ENCODE measurements at places on chromosomes 5 and 9.

DNA sequence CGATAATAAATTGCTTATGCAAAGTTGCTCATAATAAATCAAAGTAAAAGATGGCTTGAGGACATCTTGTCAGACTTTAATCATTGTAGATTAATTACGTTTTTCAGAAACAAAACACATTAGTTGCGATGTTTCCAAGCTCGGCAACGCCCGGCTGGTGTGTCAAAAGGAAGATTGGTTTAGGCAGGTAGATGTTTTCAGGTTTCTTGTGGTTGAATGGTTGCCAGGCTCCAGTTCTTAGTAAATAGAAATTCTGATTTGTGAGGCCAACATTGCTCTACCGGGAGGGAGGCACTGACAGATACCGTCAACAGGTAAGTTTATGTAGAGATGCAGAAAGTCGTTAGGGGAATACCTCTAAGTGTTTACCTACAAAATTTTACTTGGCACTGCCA lies 280.3 kb downstream of the NPR3 start:
- DNase-seq: no peak

- no peak for DNase-seq
These were observed 127.5 kb downstream of the FRMD3 start for GRCh38 chr9:83410701-83411100.

DNA sequence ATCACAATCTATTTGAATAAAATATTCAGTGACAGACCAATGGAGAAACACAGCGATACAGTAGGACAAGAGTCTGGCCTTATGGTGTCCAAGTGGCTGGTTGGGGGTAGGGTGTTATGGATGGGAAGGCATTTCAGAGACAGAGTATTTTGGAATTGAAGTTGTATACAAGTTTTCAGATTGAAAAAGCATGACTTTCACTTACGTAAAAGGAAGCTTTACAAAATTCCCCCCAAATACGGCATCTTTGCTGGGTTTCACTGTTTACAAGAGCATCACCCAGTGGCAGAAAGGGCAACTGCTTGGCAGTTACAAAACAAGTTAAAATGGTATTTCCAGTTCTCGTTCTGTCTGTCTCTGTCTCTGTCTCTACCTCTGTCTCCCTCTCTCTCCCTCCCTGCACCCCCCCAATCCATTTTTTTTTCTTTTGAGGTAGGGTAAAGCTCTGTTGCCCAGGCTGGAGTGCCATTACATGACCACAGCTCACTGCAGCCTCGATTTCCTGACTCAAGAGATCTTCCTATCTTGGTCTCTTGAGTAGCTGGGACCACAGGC lies 86.2 kb downstream of the PTPN3 start:
- peak; percentile 14 for DNase-seq

DNA sequence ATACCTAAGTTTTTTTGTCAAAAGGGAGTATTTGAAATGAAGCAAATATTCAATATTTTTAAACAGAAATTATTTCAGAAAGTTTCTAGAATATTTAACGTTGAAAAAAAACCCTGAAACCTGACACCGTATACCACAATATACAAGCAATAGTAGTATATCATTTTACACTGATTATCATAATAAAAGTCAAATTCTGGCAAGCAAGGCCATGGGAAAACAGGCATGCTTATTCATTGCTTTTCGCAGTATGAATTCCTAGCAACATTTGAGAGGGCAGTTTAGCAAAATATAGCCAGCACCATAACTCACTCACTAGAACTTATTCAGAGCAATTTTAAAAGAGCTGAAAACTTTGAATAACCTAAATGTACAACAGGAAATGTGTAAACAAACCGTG lies 46.1 kb downstream of the ERAP1 start:
- no peak for DNase-seq

- no peak for DNase-seq
These were observed 24.3 kb downstream of the BOD1 start for GRCh38 chr5:173592050-173592669.

DNA sequence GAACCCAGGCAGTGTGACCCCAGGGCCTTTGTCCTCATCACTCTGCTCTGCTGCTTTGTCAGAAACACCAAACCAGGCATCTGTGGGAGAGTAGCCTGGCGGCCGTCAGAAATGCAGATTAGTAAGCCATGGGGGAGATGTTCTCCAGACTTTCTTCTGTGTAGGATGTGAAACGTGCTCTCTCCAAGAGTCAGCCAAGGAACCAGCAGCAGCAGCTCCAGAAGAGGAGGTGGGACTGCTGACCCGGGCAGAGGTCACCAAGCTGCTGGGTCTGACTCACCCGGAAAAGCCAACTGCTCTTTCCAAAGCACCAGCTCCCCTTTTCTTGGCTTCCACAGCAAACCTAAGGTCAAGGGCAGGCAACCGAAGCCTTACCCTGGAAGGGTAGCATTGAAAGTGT lies 14.4 kb upstream of the ABLIM3 start:
- DNase-seq: no peak

GRCh38 chr5:99030906-99031440 lies 102.2 kb upstream of the CHD1 start:
- no peak for DNase-seq

GRCh38 chr9:80771555-80772347 lies 917.6 kb downstream of the TLE1 start:
- no peak for DNase-seq

GRCh38 chr5:1285141-1285540 lies 9.7 kb downstream of the TERT start:
- no peak for DNase-seq

- DNase-seq: no peak
These were observed 169.1 kb downstream of the CSNK1G3 start for GRCh38 chr5:123681061-123681460.

DNA sequence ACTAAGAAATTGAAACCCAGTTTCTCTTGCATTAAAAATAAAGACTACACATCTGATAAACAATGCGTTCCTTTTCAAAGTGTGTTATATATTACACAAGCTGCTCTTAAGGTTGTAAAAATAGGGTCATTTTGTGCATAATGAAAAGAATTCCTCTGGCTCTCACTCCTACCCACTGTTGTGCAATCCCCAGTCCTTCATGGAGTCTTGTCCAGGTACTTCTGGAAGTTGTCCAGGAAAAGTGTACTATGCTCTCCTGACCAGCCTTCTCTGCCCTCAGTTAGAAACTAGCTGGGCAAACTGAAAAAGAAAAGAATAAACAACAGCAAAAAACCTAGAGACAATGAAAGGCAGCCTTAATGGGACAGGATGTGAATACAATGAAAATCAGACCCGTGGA lies 345.5 kb upstream of the PAPPA start:
- DNase-seq: no peak

DNA sequence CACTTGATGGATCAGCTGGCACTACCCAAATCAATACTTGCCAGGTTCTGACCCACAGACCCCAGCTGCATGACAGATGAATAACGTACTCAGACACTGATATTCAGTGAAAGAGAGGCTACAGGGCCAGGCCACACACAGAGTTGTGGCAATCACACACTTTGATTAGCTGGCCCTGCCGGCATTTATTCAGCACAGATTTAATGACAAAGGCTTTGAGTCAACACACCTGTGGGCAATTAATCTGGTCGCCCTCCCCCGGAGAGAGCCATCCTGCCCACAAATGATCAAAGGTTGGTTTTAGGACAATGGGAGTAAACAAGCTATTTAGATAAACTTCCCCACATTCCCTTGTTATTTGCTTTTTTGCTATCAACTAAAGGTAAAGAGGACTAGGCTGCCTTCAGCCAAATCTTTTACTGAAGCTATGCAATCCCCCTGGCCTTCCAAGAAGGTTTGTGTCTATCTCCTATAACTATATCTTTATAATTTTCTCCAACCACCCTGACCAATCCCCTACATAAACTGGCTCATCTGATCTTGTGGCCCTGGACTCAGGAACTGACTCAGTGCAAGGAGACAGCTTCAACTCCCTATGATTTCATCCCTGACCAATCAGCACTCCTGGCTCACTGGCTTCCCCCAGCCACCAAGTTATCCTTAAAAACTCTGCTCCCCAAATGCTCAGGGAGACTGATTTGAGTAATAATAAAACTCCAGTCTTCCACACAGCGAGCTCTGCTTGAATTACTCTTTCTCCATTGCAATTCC lies 12.7 kb upstream of the TRIM32 start:
- no peak for DNase-seq

DNA sequence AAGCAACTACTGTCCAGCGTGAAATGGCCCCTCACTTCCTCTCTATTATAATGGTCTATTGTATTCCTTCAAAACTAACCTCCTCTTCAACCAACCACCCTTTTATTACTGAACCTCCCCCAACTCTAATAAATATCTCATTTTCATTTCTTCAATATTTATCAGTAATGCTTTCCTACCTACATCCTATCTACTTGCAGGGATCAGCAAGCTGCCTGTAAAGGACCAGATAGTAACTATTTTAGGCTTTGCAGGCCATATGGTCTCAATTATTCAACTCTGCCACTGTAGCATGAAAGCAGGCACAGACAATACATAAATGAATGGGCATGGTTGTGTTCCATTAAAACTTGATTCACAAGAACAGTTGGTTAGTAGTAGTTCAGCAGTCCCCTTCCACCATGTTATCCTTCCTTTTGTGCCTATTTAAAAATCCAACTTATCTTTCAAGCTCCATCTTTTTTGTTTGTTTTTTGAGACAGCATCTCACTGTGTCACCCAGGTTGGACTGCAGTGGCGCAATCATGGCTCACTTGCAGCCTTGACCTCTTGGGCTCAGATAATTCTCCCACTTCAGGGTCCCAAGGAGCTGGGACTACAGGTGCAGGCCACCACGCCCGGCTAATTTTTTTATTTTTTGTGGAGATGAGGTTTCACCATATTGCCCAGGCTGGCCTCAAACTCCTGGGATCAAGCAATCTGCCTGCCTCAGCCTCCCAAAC lies 45.8 kb downstream of the PCDHGC5 start:
- DNase-seq: no peak

GRCh38 chr5:93161661-93162654 lies 419.1 kb downstream of the NR2F1-AS1 start:
- no peak for DNase-seq

GRCh38 chr9:77392328-77392727 lies 215.0 kb downstream of the VPS13A start:
- DNase-seq: no peak

DNA sequence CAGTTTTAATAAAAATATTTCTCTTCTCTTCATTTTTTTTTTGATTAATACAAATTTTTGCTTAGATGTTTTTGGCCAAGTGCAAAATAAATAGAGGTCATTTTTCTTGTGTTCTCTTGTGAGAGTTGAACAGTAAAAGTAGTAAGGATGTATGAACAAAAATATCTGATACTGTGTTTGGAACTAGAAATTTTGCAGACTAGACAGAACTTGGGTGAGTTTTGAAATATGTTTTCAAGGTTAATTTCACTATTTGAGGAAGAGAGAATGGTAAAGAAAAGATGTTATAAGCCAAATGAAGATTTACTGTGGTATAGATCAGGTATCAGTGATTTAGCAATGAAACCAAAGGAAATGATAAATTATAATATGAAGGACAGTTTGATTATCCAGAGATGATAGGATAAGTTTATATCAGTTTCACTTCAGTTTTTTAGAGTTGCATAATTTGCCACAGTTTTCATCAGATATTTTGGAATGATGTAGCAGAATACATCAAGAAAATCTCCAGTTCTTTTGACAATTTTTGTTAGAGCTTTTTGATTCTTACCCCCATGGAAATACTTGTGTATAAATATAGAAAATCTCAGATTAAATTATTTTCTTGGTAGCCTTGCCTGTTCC lies 147.9 kb upstream of the VCAN start:
- DNase-seq: no peak

DNA sequence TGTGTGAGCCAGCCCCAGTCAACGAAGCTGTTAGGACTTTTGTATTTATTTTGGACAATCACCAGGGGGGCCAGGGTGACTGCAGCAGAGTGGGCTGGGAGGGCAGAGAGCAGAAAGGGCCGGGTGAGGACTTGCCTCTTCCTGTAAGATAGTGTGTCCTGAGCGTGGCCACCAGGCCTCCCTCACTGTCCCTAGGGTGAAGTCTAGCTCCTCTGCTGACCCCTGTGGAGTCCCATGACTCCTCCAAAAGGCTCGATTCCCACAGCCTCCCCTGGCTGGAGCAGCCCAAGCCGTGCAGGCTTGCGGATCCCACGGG lies 147.8 kb downstream of the RXRA start:
- DNase-seq: no peak

DNA sequence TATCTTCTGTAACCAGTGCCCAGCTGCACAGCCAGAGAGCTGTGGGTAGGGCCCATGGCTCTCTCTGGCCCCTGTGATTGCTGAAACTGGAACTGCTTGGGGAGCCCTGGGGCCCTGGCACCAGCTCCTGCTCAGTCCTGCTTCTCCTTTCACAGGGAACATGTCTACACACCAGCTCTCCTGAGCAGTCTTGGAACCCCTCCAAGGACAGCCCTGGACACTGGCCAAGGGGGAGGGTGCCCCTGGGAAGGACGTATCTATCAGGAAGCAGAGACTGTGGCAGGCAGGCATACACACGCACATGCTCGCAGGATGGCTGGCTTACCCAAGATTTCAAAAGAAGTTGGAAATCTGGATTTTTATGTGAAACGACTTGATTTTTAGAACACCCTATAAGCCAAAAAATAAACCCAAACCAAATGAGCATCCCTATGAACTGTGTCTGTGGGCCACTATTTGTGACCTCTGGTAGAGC lies 8.8 kb upstream of the TRAF1 start:
- peak; percentile 84 for DNase-seq

DNA sequence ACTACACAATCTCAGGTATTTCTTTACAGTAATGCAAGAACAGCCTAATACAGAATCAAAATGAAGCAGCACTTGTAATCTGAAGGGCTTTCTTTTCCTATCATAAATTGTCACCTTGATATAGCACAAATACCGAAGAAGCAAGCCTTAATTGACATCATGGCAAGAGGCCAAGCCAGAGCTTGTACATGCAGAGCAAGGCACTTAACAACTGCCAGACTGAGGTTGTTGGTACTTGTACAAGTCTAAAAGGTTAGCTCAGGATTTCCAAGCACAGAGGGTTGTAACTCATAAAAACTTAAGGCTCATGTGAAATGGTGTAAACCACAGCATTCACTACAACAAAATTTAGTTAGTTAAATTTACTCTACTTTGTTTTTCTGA lies 158.8 kb upstream of the SPEF2 start:
- DNase-seq: no peak

DNA sequence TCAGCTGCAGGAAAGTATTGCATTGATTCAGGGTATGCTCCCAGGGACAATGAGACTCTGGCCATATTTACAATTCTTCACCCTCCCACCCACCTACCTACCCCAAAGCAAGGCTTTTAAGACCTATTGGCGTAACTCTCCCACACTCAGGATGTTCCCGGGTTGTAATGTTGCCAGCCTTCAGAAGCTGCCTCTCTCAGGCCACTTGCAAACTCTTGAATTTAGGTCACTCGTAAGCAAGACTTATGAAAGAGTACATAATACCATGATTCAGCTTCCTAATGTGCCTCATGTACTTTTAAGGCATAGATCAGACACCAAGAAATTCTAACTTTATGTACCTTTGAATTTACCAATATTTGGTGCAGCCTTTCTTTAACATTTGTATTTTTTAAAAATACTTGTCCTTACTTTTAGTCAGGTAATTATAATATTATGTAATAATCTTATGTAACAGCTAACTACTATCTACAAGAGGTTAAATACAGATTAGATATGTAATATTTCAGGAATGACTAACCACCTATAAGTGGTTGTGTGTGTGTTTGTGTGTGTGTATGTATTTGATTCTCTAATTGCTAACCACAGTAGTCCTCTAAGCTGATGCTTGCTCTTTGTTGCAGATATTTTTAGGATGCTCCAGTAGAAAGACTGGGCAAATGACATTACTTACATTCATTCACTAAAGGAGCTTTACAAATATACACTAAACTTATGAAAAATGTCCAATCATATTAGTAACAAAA lies 630.5 kb upstream of the MEF2C start:
- DNase-seq: no peak
